ENCODE measurements at places on chromosomes 16 and 17.

- DNase-seq = no peak
Measured at GRCh38 chr17:74118504-74118903, 85.0 kb upstream of the RPL38 start.

- peak; percentile 84 for DNase-seq
Measured at GRCh38 chr17:77420804-77421629, 280.2 kb downstream of the SEC14L1 start.

DNA sequence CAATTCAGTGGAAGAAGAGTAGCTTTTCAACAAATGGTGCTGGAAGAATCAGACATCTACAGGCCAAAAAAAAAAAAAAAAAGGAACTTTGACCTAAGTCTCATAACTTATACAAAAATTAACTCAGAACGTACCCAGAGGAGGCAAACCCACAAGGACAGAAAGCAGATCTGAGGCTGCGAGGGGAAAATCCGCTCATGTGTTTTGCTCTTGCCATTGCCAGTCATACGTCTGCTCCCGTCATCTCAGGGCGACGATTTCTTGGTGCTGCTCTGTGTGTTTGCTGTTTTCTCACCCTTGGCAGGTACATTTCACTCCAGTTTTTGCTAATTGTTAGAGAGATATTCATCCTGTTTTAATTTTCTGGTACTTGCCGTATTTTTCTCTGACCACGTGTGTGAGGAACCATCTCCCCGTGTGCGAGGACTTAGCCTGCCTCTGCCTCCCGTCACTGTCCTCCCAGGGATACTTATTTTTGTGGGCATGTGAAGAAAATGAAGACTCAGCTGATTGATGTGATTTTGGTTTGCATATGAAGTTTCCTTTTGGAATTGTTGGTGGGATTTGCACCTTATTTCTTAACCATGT is 33.4 kb upstream of the ACSF3 start:
- no peak for DNase-seq

GRCh38 chr17:82349287-82349701 is 9.8 kb upstream of the TEX19 start:
- peak; percentile 23 for DNase-seq

- peak; percentile 7 for DNase-seq
Measured at GRCh38 chr16:78742501-78743283, 643.2 kb downstream of the WWOX start.

GRCh38 chr16:8764525-8765250 is 32.8 kb downstream of the TMEM186 start:
- DNase-seq = no peak

- DNase-seq = peak; percentile 11
Measured at GRCh38 chr17:19928299-19928698, 49.3 kb downstream of the AKAP10 start.

- no peak for DNase-seq
Measured at GRCh38 chr16:87531418-87531817, 38.6 kb upstream of the ZCCHC14 start.

DNA sequence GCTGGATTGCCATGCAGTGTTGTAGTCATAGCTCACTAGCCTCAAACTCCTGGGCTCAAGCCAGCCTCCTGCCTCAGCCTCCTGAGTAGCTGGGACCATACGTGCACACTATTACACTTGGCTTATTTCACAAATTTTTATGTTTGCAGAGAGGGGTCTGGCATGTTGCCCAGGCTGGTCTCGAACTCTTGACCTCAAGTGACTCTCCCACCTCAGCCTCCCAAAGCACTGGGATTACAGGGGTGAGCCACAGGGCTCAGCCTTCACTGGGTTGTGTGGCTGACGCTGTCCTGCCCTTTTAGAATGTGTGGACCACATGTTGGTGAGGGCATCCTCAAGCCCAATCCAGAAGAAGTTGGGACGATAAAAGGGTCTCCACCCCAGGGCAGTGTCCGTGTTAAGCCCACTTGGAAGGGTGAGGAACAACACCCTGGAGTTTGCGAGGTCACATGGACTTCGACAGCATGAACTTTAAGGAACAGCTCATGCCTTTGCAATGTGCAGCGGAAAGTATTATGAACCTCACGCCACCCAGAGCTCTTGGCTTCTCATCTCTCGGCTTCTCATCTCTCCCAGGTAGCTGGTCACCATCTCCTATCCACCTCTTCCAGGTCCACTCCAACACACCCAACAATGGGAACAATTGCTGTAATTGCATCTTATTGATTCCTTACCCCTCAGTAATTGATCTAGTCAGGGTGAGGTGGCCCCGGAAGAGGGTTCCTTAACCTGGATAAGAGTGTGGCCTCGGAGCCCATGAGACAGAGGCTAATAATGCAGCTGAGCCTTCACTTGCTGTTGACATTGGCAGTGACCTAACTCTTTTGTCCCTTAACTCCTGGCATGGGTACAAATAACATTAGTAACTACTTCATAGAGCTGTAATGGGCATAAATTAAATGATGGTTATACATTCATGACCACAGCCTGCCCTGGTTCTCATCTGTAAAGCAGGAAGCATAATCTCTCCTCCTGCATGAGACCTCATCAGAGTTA is 6.7 kb downstream of the FOXL1 start:
- no peak for DNase-seq

DNA sequence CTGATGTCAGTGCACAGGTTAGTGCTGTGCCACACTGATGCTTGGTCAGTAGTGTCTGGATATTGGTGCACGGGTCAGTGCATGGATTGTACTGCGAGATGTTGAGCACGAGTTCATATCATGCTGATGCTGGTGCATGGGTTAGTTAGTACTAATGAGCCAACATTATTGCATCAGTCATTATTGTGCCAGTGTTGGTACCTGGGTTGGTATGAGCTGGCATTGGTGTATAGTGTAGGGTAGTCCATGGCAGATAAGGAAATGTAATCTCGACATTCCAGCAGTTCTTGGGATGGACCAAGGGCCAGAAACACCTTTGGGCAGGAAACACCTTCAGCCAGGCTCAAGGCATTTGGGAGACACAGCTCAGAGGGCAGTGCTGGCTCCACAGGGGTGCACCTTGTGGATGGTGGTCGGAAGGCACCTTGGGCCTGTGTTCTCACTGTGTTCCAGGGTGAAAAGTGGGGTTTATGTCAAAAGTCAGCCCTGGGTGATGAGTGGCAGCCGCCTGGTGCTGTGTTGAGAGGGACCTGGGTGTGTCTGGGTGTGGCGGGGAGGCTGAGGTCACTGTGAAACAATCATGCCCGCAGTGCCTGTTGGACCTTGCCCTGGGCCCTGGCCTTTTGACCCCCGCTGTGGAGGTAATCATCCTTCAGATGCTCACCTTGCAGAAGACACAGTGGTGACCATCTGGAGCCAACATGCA is 100.7 kb upstream of the ZNF469 start:
- no peak for DNase-seq

DNA sequence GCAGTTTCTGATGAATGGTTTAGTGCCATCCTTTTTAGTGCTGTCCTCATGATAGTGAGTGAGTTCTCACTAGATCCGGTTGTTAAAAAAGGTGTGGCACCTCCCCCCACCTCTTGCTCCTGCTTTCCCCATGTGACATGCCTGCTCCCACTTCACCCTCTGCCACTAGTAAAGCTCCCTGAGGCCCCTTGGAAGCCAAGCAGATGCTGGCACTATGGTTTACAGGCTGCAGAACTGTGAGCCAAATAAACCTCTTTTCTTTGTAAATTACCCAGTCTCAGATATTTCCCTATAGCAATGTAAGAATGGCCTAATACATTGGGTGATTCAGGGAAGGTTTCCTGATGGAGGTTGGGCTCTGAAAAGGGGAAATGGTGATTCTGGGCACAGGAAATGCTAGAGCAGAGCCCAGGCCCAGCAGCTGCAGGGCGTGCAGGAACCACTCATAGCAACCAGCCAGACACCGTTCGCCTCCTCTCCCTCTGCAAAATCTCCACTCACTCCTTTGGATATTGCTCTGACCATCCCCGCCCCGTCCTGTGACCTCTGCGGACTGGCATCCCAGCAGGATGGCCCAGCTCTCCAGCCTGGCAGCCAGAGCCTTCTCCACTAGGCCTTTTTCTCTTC is 2.6 kb upstream of the ADORA2B start:
- DNase-seq = peak; percentile 57

DNA sequence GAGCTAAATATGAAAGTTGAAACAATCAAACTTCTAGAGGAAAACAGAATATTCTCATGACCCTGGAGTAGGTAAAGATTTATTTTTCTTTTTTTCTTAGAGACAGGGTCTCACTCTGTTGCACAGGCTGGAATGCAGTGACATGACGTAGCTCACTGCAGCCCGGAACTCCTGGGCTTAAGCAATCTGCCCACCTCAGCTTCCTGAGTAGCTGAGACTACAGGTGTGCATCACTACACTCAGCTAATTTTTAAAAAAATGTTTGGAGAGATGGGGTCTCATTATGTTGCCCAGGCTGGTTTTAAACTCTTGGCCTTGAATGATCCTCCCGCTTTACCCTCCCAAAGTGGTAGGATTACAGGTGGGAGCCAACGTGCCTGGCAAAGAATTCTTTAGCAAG is 15.5 kb downstream of the IKZF3 start:
- no peak for DNase-seq

GRCh38 chr16:10828851-10829366 is 10.3 kb upstream of the TVP23A start:
- peak; percentile 97 for DNase-seq

DNA sequence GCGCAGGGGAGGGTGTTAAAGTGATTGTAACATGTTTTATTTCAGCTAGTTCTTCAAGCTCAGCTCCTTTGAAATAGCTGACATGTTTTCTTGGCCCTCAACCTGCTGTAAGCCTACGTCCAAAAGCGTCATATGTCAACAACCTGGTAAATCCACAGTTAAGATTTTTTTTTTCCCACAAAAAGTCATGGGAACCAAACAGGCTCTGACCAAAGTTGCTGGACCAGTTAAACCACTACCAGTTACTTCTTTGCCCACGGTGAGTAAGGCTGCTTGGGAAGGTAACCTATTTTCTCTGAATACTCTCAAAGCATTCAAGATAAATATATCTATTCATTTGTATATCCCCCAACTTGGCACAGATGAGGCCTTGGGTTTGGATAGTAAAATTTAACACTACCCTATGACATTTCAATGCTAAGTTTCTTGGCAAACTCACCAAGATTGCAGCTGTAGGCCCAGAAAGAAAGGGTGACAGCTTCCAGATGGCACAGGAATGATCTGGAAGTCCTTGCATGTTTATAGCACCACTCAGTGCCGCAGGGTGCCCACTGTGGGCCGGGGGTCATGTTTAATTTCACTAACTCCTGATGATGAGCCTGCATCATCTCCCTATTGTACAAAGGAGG is 166.2 kb downstream of the XYLT1 start:
- no peak for DNase-seq

- peak; percentile 15 for DNase-seq
Measured at GRCh38 chr17:71023249-71024030, 854.1 kb downstream of the KCNJ2 start.

- DNase-seq = no peak
Measured at GRCh38 chr17:13273806-13274205, 256.0 kb upstream of the ELAC2 start.

GRCh38 chr17:26962255-26963162 is 331.4 kb upstream of the WSB1 start:
- DNase-seq = no peak

DNA sequence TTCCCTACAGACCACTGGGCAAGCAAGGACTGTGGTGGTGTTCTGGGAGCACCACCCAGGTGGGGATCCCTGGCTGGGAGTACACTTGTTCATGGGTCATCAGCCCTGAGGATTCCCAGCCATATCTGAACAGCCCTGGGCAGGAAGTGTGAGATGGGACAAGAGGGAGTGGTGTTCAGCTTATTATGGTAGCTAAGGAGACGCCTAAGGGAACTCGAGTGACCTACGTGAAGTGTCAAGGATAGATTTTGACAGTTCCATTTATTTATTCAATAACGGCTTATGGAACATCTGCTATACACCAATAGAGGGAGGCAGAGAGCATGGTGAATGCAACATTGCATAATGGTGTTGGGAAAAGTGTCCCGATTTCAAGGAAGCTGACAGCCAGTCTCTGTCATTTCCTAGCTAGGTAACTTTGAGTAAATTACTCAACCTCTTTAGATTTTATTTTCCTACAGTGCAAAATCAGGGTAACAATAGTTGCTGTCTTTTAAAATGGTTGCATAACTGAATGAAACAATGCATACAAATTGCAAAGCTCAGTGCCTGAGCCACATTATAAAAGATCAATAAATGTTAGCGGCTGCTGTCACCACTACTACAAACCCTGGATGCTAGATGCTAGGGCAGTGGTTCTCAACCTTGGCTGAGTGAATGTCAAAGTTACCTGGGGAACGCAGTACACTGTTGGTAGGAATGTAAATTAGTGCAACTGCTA is 534.1 kb downstream of the GRIN2A start:
- DNase-seq = peak; percentile 16

DNA sequence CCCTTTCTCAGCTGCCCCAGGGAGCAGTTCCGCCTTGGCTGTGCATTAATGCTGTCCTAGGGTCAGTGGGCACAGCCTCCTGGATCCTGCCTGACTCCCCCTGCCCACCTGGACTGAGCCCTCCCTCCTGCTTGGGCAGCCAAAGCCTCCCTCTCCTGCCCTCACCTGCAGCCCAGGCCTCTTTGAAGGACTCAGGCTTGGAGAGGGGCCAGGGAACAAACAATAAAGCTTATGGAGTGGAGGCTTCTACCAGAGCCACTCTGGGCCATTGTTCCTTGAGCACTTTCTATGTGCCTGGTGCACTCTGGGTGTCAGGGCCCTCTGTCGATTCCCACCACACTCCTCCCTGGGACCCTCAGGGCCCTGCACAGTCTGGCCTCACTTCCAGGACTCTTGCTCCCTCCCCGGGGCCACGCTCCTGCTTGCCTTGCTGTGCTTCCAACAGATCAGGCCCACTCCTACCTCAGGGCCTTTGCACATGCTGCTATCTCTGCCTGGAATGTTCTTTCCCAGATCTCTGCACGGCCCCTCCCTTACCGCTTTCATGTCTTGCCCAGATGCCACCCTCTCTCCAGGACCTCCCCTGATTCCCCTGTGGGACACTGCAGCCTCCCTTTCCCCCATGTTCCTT is 5.0 kb downstream of the KCNJ12 start:
- DNase-seq = no peak

- no peak for DNase-seq
Measured at GRCh38 chr16:75379339-75379738, 54.0 kb downstream of the CFDP1 start.

DNA sequence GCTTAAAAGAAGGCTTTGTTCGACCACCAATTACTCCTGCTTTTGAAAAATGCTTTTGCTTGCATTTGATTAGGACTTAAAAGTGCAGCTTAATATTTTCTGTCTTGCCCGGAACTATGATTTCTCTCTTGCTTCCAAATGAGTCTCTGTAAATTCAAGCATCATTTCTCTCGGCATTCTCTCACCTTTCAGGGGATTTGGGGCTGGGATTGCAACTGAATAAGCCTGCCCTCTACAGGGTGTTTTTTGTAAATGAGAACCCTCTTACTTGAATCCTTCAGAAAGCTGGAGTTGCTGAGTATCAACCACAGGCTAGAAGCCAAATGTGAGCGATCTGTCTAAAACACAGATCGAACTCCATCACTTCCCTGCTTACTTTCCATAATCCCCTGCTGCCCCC is 234.6 kb downstream of the TMEM114 start:
- no peak for DNase-seq

- no peak for DNase-seq
Measured at GRCh38 chr16:54060599-54061421, 225.8 kb downstream of the IRX3 start.

Data from fibroblast of pulmonary artery (primary cell).